ENCODE measurements at places on chromosomes 16 and 17.

GRCh38 chr17:67058036-67058435, 13.7 kb downstream of the CACNG1 start:
- DNase-seq = no peak

- peak; percentile 91 for DNase-seq
Observed at GRCh38 chr17:38869526-38870258, at the start of gene LASP1. TSS of gene LASP1 (plus strand) at chr17:38870058. CDS start at chr17:38870190, 132 bp downstream.

DNA sequence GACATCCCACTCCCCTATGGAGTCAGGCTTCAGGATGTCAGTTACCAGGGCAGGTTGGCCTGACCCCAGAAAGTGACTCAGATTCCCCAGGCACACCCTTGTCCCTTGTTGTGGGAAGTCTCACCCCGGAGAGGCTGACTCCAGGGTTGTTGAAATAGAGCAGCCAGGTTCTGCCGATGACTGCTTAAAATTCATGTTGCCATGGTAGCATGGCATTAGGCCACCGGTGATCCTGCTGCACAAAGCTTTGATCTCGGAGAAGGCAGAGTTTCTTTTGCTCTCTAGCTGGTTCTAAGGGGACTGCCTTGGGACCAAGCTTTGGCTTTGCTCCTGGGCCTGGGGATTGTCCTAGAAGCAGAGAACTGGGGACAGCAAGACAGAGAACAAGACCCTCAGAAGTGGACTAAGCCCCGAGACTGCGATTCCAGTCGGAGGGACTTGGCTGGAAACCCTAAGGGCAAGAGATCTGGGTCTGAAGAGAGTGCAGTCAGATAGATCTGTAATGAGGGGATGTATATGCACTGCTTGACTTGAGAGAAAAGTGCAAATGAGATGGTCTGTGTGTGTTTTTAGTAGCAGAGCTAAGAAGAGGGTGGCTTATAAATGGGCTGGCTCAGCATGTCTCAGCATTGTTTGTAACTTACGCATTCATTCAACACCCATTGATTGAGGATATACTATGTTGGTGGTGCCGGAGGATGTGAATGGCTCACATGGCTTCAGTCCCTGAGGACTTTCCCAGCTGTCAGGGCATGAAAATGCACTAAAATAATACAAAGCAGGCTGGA, 106.9 kb downstream of the RGS9 start:
- no peak for DNase-seq

GRCh38 chr17:74134991-74135390, 68.5 kb upstream of the RPL38 start:
- no peak for DNase-seq

DNA sequence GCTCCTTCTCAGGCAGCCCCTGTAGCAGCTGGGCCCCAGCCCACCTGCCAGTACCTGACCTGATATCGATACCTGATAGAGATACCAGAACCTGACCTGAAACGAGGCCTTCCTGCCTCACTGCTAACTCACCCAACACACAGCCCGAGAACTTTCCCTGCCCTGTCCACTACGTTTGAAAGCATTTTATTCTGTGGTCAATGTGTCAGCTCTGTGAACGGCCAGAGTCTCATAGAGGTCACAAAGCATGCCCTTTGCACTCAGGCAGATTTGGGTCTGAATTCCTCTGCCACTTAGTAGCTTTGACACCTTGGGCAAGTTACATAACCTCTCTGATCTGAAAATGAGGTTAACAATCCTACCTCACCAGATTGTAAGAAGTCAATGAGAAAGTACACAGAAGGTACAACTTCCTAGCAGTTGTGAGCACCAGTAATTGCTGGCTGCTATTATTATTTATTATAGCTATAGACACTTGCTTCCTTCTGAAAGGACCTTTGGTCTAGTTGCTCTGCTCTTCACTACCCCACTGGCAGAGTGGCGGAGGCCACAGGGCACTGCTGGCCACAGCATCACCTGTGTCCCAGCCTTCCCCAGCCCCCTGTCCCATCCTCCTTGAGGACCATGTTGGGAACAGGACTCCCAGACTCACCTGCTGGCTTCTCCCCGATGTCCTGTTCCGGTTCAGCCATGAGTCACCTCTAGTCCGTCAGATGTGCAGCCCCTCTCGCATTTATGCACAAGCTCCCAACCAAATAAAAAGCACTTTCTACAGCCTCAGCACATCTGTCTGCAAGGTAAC, 895 bp downstream of the ANKRD40CL start:
- DNase-seq = no peak

DNA sequence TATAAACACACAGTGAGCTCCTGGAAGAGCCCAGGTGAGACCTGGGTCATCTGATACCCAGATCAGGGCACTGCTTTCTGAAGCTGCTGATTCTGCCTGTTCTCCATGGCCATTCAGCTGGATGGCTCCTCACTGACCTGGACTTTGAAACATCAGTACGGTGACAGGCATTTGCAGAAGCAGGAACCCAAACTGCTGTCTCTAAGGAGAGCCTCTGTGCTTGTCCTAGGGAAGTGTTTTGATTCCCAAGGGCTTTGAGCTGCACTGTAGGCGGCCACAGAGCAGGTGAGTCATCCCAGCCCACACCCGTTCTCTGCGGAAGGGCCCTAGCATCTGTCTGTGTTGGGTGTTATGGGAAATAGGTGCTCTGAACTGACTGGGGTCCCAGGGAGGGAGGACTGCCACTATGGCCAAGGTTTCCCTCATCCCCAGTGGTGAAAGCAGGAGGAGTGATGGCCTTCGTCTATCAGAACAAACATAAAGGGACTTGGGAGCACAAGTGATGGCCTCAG, 60.7 kb upstream of the ADCY9 start:
- peak; percentile 68 for DNase-seq
